Activated T-helper 2 cell treated with anti-CD3 and anti-CD28 coated beads, Interferon-gamma antibody, Interleukin-2, Interleukin-4, amounts not matched to agents 10 μg/mL and 5 μg/mL and 100 μg/mL, durations not matched to agents 14 hours and 24 hours and 36 hours (primary cell): ENCODE measurements at places on chromosomes 5 and 9.

GRCh38 chr9:114238891-114239875 lies 83.7 kb upstream of the ORM1 start:
- peaks cover 1% of the 10 kb centered on the region for H3K4me1 ChIP-seq
- H3K27ac ChIP-seq: no peak overlapping the region
- DNase-seq: no peak
- no peaks in the 10 kb centered on the region for H3K27me3 ChIP-seq

GRCh38 chr9:75960551-75960950 lies 70.1 kb downstream of the PCSK5 start:
- no peak overlapping the region for H3K4me3 ChIP-seq
- no peaks in the 10 kb centered on the region for H3K36me3 ChIP-seq
- no peaks in the 10 kb centered on the region for H3K27me3 ChIP-seq
- peaks cover 8% of the 10 kb centered on the region for H3K4me1 ChIP-seq

GRCh38 chr5:178212241-178213002 lies 8.1 kb downstream of the HNRNPAB start:
- peaks cover 16% of the 10 kb centered on the region for H3K4me1 ChIP-seq
- no peak for DNase-seq
- no peak overlapping the region for H3K4me3 ChIP-seq
- H3K27me3 ChIP-seq: no peaks in the 10 kb centered on the region

DNA sequence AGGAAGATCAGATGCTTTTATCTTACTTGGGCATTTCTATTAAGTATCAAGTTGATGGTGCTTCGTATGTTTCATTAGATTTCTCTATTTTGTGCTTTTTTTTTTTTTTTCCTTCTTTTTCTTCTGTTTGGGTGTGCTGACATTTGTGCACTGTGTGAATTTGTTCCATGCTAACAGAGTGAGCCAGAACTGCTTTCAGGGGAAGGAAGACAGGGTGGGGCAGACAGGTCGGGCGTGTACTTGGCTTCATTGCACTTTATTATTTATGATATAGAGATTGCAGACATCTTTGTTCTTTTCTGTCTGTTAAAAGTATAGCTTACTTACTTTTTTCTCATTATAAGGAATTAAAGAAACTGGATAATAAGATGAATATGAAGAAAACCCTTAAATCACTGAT lies 112.2 kb downstream of the FGF18 start:
- H3K4me3 ChIP-seq: no peak overlapping the region
- no peaks in the 10 kb centered on the region for H3K36me3 ChIP-seq
- no peaks in the 10 kb centered on the region for H3K4me1 ChIP-seq
- no peak overlapping the region for H3K27ac ChIP-seq
- H3K27me3 ChIP-seq: peaks cover 8% of the 10 kb centered on the region

DNA sequence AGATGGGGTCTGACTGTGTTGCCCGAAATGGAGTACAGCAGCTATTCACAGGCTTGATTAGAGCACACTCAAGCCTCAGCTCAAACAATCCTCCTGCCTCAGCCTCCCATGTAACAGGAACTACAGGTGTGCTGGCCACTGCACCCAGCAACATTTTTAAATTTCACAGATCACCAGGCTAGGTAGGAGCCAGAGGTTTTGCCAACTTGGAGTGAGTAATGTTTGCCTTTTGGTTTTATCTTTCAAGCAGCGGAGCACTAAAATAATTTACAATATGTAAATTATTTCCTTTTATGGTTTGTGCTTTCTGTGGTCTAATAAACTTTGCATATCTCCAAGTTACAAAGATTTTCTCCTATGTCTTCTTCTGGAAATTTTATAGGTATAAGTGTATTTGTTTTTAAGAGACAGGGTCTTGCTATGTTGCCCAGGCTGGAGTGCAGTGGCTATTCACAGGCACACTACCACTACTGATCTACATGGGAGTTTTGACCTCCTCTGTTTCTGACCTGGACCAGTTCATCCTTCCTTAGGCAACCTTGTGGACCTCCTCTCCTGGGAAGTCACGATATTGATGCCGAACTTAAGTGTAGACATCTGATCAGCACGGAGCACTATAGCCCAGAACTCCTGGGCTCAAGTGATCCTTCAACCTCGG lies 67.2 kb upstream of the SUSD1 start:
- no peak for DNase-seq
- H3K36me3 ChIP-seq: peaks cover 38% of the 10 kb centered on the region
- no peak overlapping the region for H3K4me3 ChIP-seq
- no peaks in the 10 kb centered on the region for H3K27me3 ChIP-seq
- H3K4me1 ChIP-seq: peaks cover 6% of the 10 kb centered on the region

- no peak for DNase-seq
- no peaks in the 10 kb centered on the region for H3K36me3 ChIP-seq
- peaks cover 9% of the 10 kb centered on the region for H3K4me1 ChIP-seq
- H3K4me3 ChIP-seq: no peak overlapping the region
Measured at GRCh38 chr9:104982543-104982942, 54.6 kb upstream of the ABCA1 start.

DNA sequence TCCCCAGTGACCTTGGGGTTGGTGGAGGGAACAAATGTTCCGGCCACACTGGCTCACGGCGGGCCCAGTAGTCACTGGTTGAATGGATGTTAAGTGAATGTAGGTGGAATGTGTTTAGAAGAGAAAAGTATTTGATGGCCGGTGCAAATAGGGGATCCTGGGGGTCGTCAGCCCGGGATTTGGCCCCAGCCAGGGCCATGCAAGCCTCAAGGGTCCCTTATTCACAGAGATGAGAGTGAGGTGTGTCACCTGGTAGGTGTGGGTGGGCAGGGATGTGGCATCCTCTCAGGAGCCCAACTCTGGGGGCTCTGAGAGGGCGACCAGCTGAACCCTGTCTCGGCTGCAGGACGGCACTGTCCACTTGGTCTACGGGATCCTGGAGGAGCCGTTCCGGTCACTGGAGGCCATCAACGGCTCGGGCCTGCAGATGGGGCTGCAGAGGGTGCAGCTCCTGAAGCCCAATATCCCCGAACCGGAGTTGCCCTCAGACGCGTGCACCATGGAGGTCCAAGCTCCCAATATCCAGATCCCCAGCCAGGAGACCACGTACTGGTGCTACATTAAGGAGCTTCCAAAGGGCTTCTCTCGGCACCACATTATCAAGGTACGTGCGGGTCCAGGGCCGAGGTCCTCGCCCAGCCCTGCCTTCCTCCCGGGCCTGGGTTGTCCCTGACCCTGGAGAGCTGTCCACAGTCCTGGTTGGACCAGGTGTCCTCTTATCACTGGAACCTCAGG lies 5.9 kb downstream of the DBH start:
- no peaks in the 10 kb centered on the region for H3K4me1 ChIP-seq
- no peaks in the 10 kb centered on the region for H3K27me3 ChIP-seq
- no peak overlapping the region for H3K27ac ChIP-seq
- H3K36me3 ChIP-seq: no peaks in the 10 kb centered on the region
- DNase-seq: no peak

GRCh38 chr9:6869081-6869948 lies 111.5 kb downstream of the KDM4C start:
- H3K27ac ChIP-seq: no peak overlapping the region
- DNase-seq: no peak
- H3K4me3 ChIP-seq: no peak overlapping the region
- H3K36me3 ChIP-seq: peaks cover 47% of the 10 kb centered on the region

DNA sequence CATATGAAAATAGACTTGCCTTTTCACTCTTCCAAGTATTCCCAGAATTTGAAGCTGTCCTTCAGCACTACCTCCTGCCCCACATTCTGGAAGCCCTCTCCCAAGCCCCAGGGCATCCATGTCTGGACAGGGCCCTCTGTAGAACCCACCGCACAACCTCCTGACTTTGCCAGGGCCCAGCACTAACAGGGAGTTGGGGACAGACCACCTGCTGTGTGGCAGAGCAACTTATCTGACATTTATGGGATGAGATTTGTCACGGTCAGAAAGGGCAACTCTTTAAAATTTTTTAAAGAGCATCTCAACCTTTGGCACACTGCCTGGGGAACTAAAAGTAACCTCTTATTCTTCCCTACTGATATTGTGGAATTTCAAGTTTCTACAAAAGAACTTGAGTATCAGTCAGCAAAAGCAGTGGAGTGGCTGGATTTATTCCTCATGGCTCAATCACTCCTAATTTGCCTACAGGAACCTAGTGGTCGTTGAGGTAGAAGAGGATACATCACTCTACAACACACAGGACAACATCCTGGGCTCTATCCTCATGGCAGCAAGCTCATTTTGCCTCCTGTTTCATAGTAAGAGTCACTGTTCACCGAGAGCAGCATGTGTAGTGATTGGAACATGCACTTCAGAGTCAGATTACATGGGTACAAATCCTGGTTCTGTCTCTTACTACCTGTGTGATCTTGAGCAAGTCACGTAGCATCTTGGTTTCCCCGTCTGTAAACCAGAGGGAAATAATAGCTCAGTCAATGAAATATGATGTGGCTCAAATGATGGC lies 285.3 kb downstream of the ENC1 start:
- no peaks in the 10 kb centered on the region for H3K27me3 ChIP-seq
- no peak overlapping the region for H3K27ac ChIP-seq
- DNase-seq: no peak
